ENCODE measurements at places on chromosomes 1 and 21.
A peak's percentile ranks its signal among the peaks of the same experiment; 100 is the strongest.

DNA sequence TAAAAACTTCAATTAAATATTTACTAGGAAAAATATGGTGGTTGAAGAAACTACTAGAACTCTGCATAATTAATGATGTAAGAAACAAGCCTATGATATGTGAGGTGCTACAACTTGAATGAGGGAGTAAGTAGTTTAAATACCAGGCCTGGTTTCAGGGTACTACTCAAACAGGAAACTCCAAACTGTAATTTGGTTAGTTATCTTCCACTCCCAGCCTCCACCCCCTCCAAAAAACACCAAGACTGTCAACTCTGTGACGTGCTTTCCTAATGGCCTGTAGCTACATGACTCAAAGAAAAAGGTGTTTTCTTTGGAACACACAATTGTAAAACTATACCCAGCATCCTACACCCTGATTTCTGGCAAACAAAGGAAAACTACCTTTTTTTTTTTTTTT lies 55.9 kb upstream of the RCC1 start:
- no peak overlapping the region for H3K27ac ChIP-seq
- no peak for DNase-seq
- H3K4me3 ChIP-seq, result no peak overlapping the region
- H3K4me1 ChIP-seq, result no peaks in the 10 kb centered on the region

- H3K27me3 ChIP-seq, result no peaks in the 10 kb centered on the region
- H3K4me3 ChIP-seq, result no peak overlapping the region
- no peak for DNase-seq
Measured at GRCh38 chr1:21775985-21776562, 6.9 kb downstream of the USP48 start.

DNA sequence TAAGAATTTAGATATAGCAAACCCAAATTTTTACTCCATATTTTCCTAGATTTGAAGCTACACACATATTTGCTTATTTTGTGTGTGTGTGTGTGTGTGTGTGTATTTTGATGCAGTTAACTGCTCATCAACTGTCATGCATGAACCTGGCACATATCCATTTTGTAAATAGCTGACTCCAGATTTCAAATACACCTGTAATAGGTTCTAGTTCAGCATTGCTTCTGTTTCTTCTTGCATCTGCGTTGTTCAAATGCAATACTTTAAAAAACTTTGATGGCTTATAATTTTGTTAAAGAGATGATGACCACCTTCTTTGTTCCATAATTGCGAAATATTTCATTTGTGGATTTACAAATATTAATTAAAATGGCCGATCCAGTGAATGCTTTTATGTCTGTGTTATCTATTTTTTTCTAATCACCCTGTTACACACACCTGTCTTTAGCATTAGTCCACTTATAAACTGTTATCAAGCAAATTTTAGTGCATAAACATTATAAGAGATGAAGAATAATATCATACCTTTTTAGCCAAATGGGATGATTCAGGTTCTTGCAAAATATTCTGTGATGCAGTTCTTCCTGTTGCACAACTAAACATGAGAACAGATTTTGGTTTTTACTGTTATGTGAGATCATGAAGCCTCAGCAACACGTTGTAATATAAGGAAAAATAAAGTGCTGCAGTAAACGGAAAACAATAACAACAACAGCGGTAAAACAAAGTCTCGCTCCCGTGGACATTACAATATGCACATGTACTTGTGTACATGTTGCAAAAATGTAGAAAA lies 12.7 kb upstream of the S100A11 start:
- no peaks in the 10 kb centered on the region for H3K36me3 ChIP-seq
- peaks cover 25% of the 10 kb centered on the region for H3K4me1 ChIP-seq
- no peak for DNase-seq
- H3K4me3 ChIP-seq, result no peak overlapping the region
- no peak overlapping the region for H3K27ac ChIP-seq

DNA sequence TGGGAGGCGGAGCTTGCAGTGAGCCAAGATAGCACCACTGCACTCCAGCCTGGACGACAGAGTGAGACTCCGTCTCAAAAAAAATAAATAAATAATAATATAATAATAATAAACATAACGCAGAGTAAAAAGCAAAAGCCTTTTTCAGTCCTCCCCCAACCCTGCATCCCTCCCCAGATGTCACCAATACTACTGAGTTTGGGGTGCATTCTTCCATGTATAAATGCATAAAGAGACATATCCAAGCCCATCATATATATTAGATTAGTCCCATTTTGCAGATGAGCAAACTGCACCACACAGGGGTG lies 930 bp upstream of the ADAMTSL4 start:
- H3K27ac ChIP-seq, result peak overlapping the region; percentile 92
- H3K36me3 ChIP-seq, result no peaks in the 10 kb centered on the region
- H3K27me3 ChIP-seq, result no peaks in the 10 kb centered on the region

- no peaks in the 10 kb centered on the region for H3K36me3 ChIP-seq
- no peak overlapping the region for H3K27ac ChIP-seq
- no peak for DNase-seq
- H3K4me1 ChIP-seq, result no peaks in the 10 kb centered on the region
- no peak overlapping the region for H3K4me3 ChIP-seq
Measured at GRCh38 chr21:23401278-23401677, 2206.0 kb downstream of the MRPL39 start.

DNA sequence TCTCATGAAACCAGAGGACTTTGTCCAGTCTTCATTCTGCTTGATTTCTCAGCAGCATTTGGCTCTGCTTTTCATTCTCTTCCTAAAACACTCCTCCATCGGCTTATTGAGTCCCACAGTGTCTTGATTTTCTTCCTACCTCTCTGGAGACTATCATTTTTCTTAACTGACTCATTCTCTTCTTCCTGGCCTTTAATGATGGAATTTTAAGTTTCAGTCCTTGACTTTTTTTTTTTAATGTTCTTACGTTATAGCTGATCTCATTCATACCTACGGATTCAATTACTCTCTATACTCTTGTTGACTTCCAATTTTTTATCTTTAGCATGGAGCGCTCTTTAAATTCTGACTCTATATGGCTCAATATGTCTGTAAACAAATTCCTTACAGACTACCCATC lies 111.1 kb downstream of the NEK7 start:
- H3K4me3 ChIP-seq, result no peak overlapping the region
- peaks cover 14% of the 10 kb centered on the region for H3K36me3 ChIP-seq
- no peaks in the 10 kb centered on the region for H3K4me1 ChIP-seq
